ENCODE measurements at places on chromosomes 2 and 18.

DNA sequence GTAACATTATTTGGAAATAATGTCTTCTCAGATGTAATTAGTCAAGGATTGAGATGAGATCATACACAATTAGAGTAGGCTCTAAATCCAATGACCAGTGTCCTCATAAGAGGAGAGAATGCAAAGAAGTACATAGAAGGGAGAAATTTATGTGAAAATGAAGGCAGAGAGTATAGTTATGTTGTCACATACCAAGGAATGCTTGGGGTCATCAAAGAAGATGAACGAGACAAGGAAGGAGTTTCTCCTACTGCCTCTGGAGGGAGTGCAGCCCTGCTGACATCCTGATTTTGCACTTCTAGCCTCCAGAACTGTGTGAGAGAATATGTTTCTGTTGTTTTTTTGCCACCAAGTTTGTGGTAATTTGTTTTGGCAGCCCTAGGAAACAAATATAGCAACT lies 100.1 kb downstream of the GALNT13 start:
- no peak for DNase-seq

GRCh38 chr2:2234398-2235195 lies 96.5 kb downstream of the MYT1L start:
- no peak for DNase-seq

DNA sequence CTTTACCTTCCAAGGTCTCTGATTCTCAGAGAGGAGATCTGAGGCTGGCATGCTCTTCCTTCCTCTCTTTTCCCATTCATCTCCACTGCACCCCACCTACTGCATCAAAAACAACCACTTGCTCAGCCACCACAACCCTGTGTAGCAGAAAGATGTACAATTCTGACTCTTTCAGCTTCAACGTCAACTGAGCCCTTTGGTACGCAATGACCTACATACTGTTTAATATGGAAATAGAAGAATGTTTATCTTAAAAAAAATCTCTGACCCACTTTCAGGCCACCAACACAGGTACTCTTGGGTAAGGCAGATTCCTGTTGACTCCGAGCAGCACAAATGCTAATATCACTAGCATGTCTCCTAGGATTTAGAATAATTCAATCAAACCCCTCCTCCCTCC lies 76.2 kb upstream of the AFF3 start:
- DNase-seq, result no peak

- no peak for DNase-seq
Measured at GRCh38 chr18:62369129-62369644, 44.1 kb downstream of the TNFRSF11A start.

GRCh38 chr2:233492751-233493150 lies 73.8 kb downstream of the USP40 start:
- DNase-seq, result no peak

- no peak for DNase-seq
Measured at GRCh38 chr2:96344011-96344410, 8.4 kb downstream of the NCAPH start.

DNA sequence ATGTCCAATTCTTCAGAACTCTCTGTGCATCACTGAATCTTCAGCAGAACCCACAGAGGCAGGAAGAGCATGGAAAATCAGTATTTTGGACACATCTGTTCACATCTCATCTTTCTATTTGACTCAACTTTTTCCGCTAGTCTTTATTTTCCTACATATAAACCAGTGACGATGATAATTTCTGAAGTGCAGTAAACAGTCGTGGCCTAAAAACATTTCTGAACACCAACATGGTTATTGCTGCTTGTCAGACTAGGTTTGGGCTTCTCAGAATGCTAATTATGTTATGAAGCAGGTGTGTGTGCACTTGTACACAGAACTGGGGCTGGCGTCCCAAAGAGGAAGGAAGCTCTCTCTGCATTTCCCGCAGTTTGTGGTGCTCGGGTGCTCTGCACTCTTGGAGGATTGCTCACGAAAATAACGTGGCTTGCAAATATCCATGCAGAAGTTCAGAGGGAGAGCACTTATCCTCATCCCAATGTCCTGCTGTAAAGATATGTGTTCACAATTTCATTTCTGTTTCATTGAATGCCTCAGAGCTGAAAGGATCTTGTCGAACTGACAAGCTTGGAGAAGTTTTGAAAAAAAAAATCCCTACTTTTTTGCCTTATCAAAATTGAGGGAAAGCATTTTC lies 50.8 kb downstream of the EDAR start:
- no peak for DNase-seq

DNA sequence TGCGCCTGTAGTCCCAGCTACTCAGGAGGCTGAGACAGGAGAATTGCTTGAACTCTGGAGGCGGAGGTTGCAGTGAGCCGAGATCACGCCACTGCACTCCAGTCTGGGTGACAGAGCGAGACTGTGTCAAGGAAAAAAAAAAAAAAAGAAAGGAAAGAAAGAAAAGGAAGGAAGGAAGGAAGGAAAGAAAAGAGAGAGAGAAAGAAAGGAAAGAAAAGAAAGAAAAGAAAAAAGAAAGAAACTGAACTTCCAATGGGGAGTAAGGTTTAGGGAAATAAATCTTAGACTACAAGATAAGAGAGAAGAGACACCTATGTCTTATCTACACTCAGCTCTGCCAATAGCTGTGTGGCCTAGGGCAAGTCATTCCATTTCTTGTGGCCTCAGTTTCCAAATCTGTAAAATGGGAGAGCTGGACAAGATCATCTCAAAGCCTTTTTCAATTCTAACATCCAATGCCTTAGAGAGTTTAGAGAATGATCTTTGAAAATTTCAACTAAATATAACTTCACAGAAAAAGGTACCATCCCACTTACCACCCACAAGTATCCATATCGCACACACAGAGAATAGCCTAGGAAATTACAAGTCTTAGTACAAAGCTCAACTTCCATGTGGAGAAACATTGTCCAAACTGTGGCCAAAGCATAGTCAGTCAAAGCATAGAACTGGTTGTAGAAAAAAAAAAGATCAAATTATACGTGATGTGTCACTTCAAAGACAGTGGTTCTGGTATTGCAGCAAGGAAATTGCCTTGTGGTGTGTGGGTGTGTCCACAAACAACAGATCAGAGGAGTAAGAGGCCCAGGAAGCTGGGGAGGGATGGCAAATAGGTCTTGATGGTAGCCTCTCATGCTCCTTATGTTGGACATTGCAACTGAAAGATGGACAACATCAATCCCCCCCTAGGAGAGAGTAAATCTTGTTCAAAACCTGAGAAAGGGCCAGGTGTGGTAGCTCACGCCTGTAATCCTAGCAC lies 42.4 kb downstream of the SLC14A2 start:
- no peak for DNase-seq

DNA sequence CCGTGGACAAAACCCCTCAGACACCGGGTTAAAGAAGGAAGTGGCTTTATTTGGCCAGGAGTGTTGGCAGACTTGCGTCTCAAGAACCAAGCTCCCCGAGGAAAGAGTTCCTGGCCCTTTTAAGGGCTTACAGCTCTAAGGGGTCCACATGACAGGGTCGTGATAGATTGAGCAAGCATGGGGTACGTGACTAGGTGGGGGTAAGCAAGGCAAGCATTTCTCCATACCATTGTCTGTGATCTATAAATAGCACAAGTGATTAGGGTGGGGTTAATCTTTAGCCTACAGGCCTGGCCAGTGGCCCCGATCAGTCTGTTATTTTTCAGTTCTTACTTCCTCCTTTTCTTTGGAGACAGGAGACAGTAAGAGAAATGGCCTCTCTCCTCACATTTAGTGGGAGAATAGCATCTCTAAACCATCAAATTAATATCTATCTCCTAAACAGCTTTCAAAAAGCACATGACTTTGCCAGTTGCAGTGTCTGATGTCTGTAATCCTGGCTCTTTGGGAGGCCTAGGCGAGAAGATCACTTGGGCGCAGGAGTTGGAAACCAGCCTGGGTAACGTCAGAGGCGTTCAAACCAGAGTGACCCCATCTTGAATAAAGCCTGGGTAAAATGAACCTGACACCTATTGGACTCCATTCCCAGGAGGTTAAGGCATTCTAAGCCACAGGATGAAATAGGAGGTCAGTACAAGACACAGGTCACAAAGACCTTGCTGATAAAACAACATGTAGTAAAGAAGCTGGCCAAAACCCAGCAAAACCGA lies 18.3 kb upstream of the CNOT11 start:
- no peak for DNase-seq

- no peak for DNase-seq
Measured at GRCh38 chr2:159553727-159554126, 62.6 kb downstream of the BAZ2B start.

- DNase-seq, result no peak
Measured at GRCh38 chr2:108910011-108910431, 79.0 kb downstream of the EDAR start.

- DNase-seq, result no peak
Measured at GRCh38 chr2:198347349-198347748, 543.0 kb downstream of the PLCL1 start.

- DNase-seq, result no peak
Measured at GRCh38 chr18:26869640-26870039, 4.1 kb upstream of the AQP4 start.

- peak; percentile 82 for DNase-seq
Measured at GRCh38 chr2:84970868-84971509, at the start of gene KCMF1. TSS of gene KCMF1 (plus strand) at chr2:84971161. CDS start at chr2:84971452, 291 bp downstream.

DNA sequence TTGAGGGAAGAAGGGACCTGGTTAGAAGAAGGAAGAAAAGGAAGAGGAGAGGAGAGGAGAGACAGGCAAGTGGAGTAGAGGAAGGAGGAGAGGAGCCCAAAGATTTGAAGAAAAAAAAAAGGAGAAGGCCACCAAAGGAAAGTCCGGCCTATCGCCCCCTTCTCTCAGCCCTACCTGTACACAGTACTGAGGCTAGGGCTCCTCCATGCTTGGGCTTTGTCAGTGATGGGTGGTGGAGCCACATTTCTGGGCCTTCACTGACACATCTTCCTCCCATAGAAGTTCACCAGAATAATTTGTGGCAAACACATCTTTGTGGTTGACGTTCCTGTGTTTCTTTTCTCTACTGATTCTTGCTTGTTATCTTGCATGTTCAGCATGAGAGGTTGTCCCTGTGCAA lies 125.4 kb downstream of the DTNA start:
- no peak for DNase-seq

DNA sequence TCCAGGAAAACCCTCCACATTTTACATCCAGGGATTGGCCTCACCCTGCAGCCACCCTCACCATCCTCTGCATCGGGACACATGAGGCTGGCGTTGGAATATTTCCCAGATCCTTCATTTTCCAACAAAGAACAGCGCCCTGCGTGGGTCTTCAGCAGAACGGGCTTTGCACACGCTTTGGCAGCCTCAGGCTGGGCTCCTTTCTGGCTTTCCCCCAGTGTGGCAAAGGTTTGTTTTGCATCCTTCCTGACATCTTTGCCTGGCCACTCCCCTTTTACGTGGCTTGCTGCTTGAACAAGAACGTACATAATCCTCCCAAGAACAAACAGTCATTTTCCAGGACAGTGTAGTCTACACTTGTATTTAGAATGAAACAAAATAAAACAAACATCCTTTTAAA lies 25.6 kb upstream of the GREB1 start:
- DNase-seq, result no peak

DNA sequence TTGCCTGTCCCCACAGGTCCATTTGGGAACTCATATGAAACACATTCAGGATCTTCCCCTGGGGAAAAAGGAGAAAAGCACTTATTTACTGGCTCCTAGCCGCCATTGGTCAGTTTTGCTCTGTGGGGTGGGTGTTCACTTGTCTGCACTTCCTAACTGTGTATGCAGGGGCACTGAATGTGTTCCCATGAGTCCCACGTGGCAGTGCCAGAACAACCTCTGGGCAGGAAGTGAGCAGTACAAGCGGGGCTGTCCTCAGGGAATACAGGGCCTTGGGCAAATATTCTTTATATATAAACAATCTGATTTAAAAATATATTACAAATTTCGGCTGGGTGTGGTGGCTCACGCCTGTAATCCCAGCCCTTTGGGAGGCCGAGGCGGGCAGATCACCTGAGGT lies 21.8 kb upstream of the CTIF start:
- DNase-seq, result no peak

- DNase-seq, result no peak
Measured at GRCh38 chr18:47151439-47151838, 1.1 kb upstream of the HDHD2 start.

- DNase-seq, result no peak
Measured at GRCh38 chr2:48674933-48675332, 57.3 kb downstream of the GTF2A1L start.

GRCh38 chr2:181300600-181301291 lies 156.4 kb upstream of the ITGA4 start:
- no peak for DNase-seq

- peak; percentile 73 for DNase-seq
Measured at GRCh38 chr2:174607989-174608865, 10.6 kb upstream of the WIPF1 start.

- no peak for DNase-seq
Measured at GRCh38 chr2:231549446-231550239, 19.4 kb upstream of the NMUR1 start.

DNA sequence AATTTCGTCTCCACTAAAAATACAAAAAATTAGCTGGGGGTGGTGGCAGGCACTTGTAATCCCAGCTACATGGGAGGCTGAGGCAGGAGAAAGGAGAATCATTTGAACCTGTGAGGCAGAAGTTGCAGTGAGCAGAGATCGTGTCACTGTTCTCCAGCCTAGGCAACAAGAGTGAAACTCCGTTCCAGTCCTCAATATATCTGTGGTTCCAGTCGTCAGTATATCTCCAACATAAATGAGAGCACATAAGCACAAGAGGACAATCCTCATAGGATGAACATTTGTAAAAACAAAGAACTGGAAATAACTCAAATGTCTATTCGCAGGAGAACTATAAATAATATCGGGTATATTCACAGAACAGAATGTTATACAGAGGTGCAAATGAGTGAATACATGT lies 13.1 kb upstream of the PLEK start:
- DNase-seq, result no peak

DNA sequence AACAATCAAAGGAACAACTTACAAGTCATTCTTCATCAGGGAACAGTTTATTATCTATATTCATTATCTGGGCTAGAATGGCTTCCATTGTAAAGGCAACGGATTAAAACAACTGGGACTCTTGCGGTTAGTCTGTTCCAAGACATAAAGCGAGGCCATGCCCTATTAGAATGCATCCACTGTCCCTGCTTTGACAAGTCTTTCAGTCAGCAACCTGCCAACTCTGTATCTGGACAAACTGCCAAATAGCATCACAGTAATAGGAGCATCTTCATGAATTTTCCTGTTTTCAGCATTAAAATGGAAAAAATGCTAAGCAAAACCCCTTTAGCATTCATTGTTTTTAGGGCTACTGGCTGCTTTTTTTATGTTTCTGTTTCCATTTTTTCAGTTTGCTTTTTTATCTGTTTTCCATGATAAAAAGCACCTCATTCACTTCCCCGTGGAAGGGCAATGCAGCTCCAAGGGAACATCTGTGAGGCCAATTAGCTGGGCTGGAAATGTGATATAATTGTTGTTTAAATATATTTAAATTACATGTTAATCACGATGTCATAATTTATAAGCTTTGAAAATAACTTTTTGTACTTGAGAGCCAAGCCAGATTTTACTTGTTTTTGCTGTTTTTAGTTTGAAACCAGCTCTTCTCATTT lies 834.3 kb downstream of the CPS1 start:
- DNase-seq, result no peak

DNA sequence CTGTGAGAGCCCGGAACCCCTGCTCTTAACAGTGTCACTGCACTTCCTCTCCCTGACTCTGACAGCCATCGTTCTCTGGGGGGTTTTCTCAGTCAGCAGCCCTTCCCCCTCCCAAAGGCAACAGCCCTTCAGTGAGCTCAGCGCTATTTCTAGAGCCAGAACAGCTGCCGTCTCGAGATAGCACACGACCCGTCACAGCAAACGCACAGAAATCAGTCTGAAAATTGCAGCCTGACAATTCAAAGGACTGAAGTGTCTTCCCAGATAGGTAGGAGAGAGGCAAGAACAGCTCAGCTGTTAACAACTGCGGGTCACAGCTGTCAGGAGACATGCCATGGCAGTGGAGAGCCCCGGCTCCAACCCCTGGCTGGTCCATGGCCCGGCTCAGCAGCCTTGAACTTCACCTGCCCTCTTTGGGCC lies 45.4 kb downstream of the ST8SIA5 start:
- no peak for DNase-seq
